Stimulated activated CD8-positive, alpha-beta memory T cell treated with anti-CD3 and anti-CD28 coated beads, Interleukin-7, amount 100 ng/mL, for 4 hours (primary cell): ENCODE measurements at places on chromosomes 5 and 9.

DNA sequence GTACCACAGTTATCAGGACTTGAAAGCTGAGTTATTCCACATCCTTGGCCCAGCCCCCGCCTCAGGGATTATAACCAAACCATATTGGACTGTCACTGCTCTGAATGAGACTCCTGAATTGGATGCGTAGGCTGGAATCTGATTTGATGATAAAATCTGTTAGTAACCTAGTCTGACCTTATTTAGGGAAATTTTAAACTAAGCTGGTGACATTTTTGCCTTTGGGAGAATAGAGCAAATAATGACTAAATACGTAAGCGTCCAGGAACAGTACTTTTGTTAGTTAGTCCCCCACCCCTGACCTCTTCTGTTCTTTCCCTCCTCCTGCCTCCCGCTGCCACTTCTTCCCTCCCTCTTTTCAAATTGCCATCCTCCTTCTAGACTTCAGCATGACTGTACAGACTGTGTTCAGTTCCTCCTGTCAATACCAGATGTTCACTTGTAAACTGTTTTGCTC is 92.6 kb downstream of the TLE4 start:
- DNase-seq, result no peak

DNA sequence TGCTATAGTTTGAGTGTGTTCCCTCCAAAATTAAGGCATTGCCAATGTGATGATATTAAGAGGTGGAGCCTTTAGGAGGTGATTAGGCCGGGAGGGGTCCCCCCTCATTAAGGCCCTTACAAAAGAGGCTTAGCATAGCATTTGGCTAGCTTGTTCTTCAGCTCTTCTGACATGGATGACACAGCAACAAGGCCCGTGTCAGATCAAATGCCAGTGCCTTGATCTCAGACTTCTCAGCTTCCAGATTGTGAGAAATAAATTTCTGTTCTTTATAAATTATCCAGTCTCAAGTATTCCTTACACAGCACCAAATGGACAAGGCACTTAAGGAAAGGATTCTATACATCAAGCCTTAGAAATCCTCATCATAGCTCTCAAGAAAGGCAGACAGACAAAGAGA is 31.8 kb downstream of the SLC38A9 start:
- no peak for DNase-seq

- no peak for DNase-seq
These were observed 74.4 kb downstream of the LHFPL2 start for GRCh38 chr5:78574131-78574673.

- DNase-seq, result no peak
These were observed 520 bp upstream of the DHFR start for GRCh38 chr5:80655231-80655774.

DNA sequence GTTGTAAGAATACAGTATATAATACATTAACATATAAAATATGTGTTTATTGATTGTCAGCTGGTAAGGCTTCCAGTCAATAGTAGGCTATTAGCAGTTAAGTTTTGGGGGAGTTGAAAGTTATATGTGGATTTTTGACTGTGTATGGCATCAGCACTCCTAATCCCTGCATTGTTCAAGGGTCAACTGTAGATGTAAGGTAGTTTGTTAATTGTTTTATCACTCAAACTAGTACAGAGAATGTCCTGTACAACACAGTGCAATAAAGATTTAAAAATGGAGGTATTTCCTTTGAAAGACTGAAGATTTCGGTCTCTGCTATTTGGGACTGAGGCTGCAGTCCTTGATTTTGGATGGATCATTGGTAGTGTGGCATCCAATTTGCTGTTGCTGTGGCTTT is 484.4 kb downstream of the KDM4C start:
- no peak for DNase-seq
